ENCODE measurements at places on chromosomes 3 and 15.

DNA sequence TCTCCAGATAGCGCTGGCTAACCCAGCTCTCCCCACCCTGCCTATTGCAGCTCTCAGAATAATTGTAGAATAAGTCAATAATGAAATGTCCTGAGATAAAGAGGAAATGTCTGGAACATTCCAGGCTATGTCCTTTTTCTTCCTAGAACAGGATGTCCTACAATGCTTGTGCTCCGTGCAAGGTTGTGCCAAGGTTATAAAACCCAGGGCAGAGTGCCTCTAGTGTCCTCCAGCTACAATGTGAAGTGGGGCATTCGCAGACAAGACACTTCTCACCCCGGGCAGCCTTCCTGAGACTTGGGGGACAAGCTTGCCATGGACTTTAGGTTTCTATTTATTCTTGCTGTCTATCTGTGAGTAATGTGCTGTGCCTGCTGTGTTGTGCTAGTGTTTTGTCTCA lies 900.6 kb downstream of the TUSC7 start:
- DNase-seq = no peak

GRCh38 chr3:147757866-147758265 lies 348.7 kb downstream of the ZIC1 start:
- no peak for DNase-seq

- DNase-seq = no peak
Observed at GRCh38 chr15:83809345-83809744, 155.4 kb downstream of the ADAMTSL3 start.

GRCh38 chr3:138717348-138717747 lies 108.8 kb downstream of the FAIM start:
- DNase-seq = no peak

- DNase-seq = no peak
Observed at GRCh38 chr15:97992823-97993222, 32.3 kb downstream of the ARRDC4 start.

- no peak for DNase-seq
Observed at GRCh38 chr3:134933997-134934396, 138.9 kb downstream of the EPHB1 start.

GRCh38 chr3:42884324-42884723 lies 8.6 kb upstream of the CYP8B1 start:
- DNase-seq = no peak
